ENCODE measurements at places on chromosomes 16 and 17. TPM values are rescaled to one million over a fixed set of nuclear protein-coding genes. Genes with fewer than 3 reads are reported as not detected.

The TLCD3A gene
- 54.1 TPM for polyA plus RNA-seq

The NDUFB10 gene
- 167 TPM for polyA plus RNA-seq

The DRC3 gene
- 2.9 TPM for polyA plus RNA-seq

The PRR29 gene
- polyA plus RNA-seq: 0.39 TPM

The PRKCB gene
- polyA plus RNA-seq: not detected

The MILR1 gene
- 21.6 TPM for polyA plus RNA-seq

The TNK1 gene
- 0.22 TPM for polyA plus RNA-seq

The LGALS9B gene
- polyA plus RNA-seq: not detected

The MMP15 gene
- 14.5 TPM for polyA plus RNA-seq

The PRAC1 gene
- not detected for polyA plus RNA-seq

The GAST gene
- polyA plus RNA-seq: not detected

The MYH8 gene
- not detected for polyA plus RNA-seq

The DHRS7C gene
- not detected for polyA plus RNA-seq

The PMFBP1 gene
- polyA plus RNA-seq: 0.14 TPM

The USP6 gene
- under 0.01 TPM for polyA plus RNA-seq

The CCL5 gene
- polyA plus RNA-seq: not detected

The ARL16 gene
- 55.5 TPM for polyA plus RNA-seq

The KRT24 gene
- not detected for polyA plus RNA-seq

The CACNG3 gene
- polyA plus RNA-seq: not detected

The SCNN1B gene
- polyA plus RNA-seq: 0.03 TPM

The DPEP3 gene
- polyA plus RNA-seq: 0.03 TPM

The HAP1 gene
- polyA plus RNA-seq: 0.07 TPM

The PRR35 gene
- polyA plus RNA-seq: not detected

The OSGIN1 gene
- 11.5 TPM for polyA plus RNA-seq

The NPIPA7 gene
- polyA plus RNA-seq: 29.3 TPM

The VAC14 gene
- polyA plus RNA-seq: 57.9 TPM

The RNF227 gene
- polyA plus RNA-seq: 0.76 TPM

The ABCA8 gene
- 0.99 TPM for polyA plus RNA-seq

The RPRML gene
- 0.16 TPM for polyA plus RNA-seq

The MYH1 gene
- polyA plus RNA-seq: not detected

The ITGAL gene
- polyA plus RNA-seq: not detected

The AGRP gene
- polyA plus RNA-seq: not detected

The TMEM98 gene
- polyA plus RNA-seq: 456 TPM

The SRCAP gene
- polyA plus RNA-seq: 9.7 TPM

The ANKRD40CL gene
- not detected for polyA plus RNA-seq

The DPEP1 gene
- 0.37 TPM for polyA plus RNA-seq

The MPP2 gene
- polyA plus RNA-seq: 1.4 TPM

The MYBBP1A gene
- polyA plus RNA-seq: 29.3 TPM

The IGF2BP1 gene
- polyA plus RNA-seq: 9.5 TPM

The TMEM238L gene
- not detected for polyA plus RNA-seq

The NXPH3 gene
- polyA plus RNA-seq: 2.1 TPM

The ARL4D gene
- polyA plus RNA-seq: 3.8 TPM

The NPIPA3 gene
- 2.2 TPM for polyA plus RNA-seq

The USP22 gene
- 204 TPM for polyA plus RNA-seq

The NACA2 gene
- polyA plus RNA-seq: not detected

The SNAI3 gene
- polyA plus RNA-seq: 0.30 TPM

The TLCD3B gene
- polyA plus RNA-seq: 0.59 TPM

The TMEM235 gene
- polyA plus RNA-seq: 0.18 TPM

The LDHD gene
- polyA plus RNA-seq: 0.41 TPM

The CIBAR2 gene
- polyA plus RNA-seq: 0.07 TPM

The CA5A gene
- not detected for polyA plus RNA-seq
